ENCODE measurements at places on chromosomes 12 and 14.

GRCh38 chr14:37197421-37198272, at the start of gene MIPOL1:
TSS of gene MIPOL1 (plus strand) at chr14:37197937. CDS start at chr14:37247889, 49,952 bp downstream.
- no peak for DNase-seq

- no peak for DNase-seq
Observed at GRCh38 chr14:51458563-51458955, 193.2 kb upstream of the FRMD6 start.

DNA sequence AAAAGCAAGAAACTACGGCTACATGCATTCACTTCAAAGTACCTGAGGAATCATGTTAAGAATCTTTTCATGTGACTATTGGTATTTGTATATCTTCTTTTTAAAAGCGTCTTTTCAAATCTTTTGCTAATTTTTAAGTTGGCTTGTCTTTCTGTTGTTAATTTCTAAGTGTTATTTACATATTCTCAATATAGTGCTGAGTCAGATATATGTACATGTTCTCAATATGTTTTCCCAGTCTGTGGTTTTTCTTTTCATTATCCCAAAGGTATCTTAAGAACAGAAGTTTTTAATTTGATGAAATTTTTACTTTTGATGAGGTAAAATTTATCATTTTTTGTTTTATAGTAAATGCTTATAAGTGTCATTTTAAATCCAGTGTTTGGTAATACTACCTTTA, 24.0 kb downstream of the DCP1B start:
- no peak for DNase-seq

- DNase-seq = no peak
Observed at GRCh38 chr12:2753536-2753935, 41.2 kb upstream of the FKBP4 start.
